ENCODE measurements at places on chromosomes 11 and 22. TPM values are rescaled to one million over a fixed set of nuclear protein-coding genes. Genes with fewer than 3 reads are reported as not detected.

Gene PTPRCAP
- 12.8 TPM for total RNA-seq

Gene CD3E
- 13.6 TPM for total RNA-seq

Gene OR2D2
- 4.2 TPM for total RNA-seq

Gene CLDN5
- 418 TPM for total RNA-seq

Gene DBX1
- not detected for total RNA-seq

Gene MMP27
- total RNA-seq: not detected

Gene BIK
- 2.3 TPM for total RNA-seq

Gene MPZL3
- 5.2 TPM for total RNA-seq

Gene CCDC88B
- 69.9 TPM for total RNA-seq

Gene DRICH1
- 0.81 TPM for total RNA-seq

Gene OR8B12
- not detected for total RNA-seq

Gene SPCS2
- 15.5 TPM for total RNA-seq

Data from upper lobe of left lung (tissue), 6 donors.